ENCODE measurements at places on chromosomes 7 and 10. TPM values are rescaled to one million over a fixed set of nuclear protein-coding genes. Genes with fewer than 3 reads are reported as not detected.

DNA sequence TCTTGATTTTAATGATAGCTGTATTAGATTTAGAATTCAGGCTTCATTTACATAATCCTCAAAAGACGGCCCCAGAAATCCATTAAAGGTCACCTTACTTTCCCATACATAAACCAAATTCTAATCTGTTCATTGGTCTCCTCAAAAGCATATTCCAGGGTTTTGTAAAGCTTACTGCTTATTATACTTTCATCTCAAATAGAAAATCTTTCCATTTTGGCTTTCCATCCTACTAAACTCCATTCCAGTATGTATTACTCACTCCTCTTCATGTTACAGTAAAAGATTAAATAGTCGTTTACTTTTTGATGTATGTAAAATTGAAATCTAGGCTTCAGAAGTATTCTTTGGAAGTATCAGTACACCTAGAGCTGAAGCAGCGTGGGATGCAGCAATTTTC is 143.5 kb upstream of the LRRN3 start:
- H3K36me3 ChIP-seq: no peaks in the 10 kb centered on the region
- no peak for DNase-seq
- no peak overlapping the region for H3K4me3 ChIP-seq
- H3K4me1 ChIP-seq: peaks cover 2% of the 10 kb centered on the region
- no peak overlapping the region for H3K27ac ChIP-seq

GRCh38 chr7:130789436-130789835 is 55.4 kb upstream of the KLF14 start:
- H3K4me1 ChIP-seq: no peaks in the 10 kb centered on the region
- no peak for DNase-seq
- H3K4me3 ChIP-seq: no peak overlapping the region

DNA sequence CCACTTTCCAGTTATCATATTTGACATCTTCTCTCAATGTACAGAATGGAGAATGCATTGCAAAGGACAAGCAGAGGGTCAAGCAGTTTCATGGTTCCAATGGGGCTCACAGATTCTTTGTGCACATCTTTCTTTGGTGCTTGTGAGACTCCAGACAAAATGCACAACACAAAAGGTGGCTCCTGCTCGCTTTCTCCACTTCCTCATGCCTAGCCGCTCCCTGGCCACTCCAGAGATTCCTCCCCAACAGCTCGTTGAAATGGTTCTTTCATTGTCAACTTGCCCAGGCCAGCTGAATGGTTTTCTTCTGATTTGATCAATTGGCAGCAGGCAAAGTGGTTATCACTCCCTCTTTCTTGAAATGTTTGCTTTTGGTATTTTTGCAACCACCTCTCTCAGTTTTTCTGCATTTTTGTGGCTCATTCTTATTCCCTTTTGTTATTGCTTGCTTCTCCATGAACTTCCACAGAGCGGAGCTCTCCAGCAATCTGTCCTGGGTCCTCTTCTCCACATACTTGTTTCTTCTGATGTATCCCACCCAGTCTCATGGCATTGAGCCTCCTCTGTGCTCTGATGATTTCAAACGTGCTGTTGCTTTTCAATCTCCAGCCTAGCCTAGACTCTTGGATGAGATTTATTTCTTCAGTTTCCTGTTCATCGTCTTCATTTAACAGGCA is 507.8 kb upstream of the MKI67 start:
- H3K36me3 ChIP-seq: no peaks in the 10 kb centered on the region
- no peak for DNase-seq
- H3K27ac ChIP-seq: no peak overlapping the region

DNA sequence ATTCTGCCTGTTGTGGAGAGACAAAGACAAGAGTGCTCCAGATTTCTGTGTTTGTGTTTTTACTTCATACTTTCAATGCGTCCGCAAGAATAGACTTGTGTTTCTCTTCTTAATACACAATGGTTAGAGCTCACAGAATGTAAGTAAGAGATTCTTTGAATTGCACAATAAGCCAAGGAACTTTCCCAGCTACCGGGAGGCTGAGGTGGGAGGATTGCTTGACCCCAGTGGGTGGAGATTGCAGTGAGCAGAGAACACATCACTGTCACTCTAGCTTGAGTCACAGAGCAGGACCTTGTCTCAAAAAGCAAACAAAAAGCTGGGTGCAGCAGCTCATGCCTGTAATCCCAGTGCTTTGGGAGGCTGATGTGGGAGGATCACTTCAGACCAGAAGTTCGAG is 250.7 kb upstream of the MYO3A start:
- no peak overlapping the region for H3K27ac ChIP-seq
- H3K27me3 ChIP-seq: no peaks in the 10 kb centered on the region
- H3K4me3 ChIP-seq: no peak overlapping the region
- DNase-seq: no peak

GRCh38 chr10:6843481-6843881 is 263.4 kb upstream of the PRKCQ start:
- no peak overlapping the region for H3K27ac ChIP-seq
- H3K4me1 ChIP-seq: no peaks in the 10 kb centered on the region
- no peaks in the 10 kb centered on the region for H3K27me3 ChIP-seq
- no peaks in the 10 kb centered on the region for H3K36me3 ChIP-seq
- no peak overlapping the region for H3K4me3 ChIP-seq

DNA sequence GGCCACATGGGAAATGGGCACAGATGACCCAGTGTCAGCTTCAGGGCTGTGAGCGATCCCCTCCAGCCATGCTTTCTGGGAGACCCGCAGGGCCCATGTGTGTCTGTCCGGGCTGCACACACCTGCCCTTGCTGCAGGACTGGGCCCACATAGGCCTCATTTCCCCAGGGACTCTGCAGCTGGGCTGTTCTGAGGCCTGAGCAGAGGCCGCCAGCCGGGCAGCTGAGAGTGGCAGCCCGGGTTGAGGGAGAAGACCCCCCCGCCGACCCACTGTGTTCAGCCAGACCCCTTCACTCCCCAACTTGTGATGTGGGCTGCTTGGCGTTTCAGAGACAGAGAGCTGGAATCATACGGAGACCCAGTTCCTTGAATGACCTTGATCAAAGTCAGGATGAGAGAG is 50.1 kb upstream of the DPYSL4 start:
- no peak overlapping the region for H3K4me3 ChIP-seq
- H3K4me1 ChIP-seq: no peaks in the 10 kb centered on the region
- no peak overlapping the region for H3K27ac ChIP-seq
- no peaks in the 10 kb centered on the region for H3K27me3 ChIP-seq
- no peak for DNase-seq

DNA sequence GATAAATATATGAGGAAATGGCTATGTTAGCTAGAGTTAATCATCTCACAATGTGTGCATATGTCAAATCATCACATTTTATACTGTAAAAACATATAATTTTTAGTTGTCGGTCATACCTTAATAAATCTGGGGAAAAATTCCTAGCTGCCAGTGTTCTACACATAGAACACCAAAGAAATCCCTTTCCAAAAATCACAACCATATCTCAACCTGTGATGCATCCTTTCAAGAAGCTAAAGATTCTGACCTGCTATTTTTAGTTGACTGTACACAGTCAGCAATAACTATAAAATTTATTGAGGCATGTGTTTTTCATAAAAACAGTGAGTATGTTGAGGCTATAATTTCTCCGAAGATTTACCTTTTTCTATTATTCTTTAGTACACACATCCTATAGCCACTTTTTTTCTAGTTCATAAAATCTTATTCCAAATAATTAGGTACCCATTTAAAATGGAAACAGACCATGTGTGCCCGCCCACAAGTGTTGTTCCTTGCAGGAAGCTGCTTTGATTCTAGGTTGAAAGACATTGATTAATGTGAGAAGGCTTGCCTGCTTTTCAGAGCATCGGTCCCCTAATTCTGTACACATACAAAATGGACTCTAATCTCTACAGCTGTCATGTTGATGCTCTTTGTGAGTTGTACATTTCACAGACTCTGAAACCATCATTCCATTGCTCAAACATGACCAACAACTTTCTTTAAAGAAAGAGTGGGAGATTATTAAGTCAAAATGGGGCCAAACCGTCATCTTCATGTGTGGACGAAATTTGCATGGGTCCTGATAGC is 117.5 kb upstream of the LRRN3 start:
- no peak overlapping the region for H3K27ac ChIP-seq
- H3K4me3 ChIP-seq: no peak overlapping the region
- no peaks in the 10 kb centered on the region for H3K4me1 ChIP-seq
- no peaks in the 10 kb centered on the region for H3K36me3 ChIP-seq
- no peak for DNase-seq

- no peaks in the 10 kb centered on the region for H3K36me3 ChIP-seq
- no peak overlapping the region for H3K27ac ChIP-seq
- no peak overlapping the region for H3K4me3 ChIP-seq
- no peaks in the 10 kb centered on the region for H3K4me1 ChIP-seq
- no peak for DNase-seq
Observed at GRCh38 chr10:77669892-77670291, 32.3 kb upstream of the KCNMA1 start.

GRCh38 chr7:140316165-140316661 is 82.1 kb downstream of the SLC37A3 start:
- peak overlapping the region; percentile 87 for H3K27ac ChIP-seq
- no peaks in the 10 kb centered on the region for H3K36me3 ChIP-seq
- no peaks in the 10 kb centered on the region for H3K27me3 ChIP-seq
- peak; percentile 93 for DNase-seq
- H3K4me3 ChIP-seq: peak overlapping the region; percentile 27

The CHST12 gene
- 79.4 TPM for total RNA-seq

The SMO gene
- 12.9 TPM for total RNA-seq
